ENCODE measurements at places on chromosomes 1 and 21. TPM values are rescaled to one million over a fixed set of nuclear protein-coding genes. Genes with fewer than 3 reads are reported as not detected.

The PTBP2 gene
- 40.4 TPM for total RNA-seq

The KCNE1 gene
- not detected for total RNA-seq

The KDF1 gene
- 0.14 TPM for total RNA-seq

The CELF3 gene
- not detected for total RNA-seq

The FAM89A gene
- total RNA-seq = 8.2 TPM

The HSD11B1 gene
- not detected for total RNA-seq

The NPPB gene
- not detected for total RNA-seq

The FABP3 gene
- total RNA-seq = not detected

The C1orf141 gene
- not detected for total RNA-seq

The NHLH1 gene
- 0.48 TPM for total RNA-seq

The RHD gene
- not detected for total RNA-seq

The PTTG1IP gene
- total RNA-seq = 37.8 TPM

The MAN1C1 gene
- not detected for total RNA-seq

The DDX20 gene
- total RNA-seq = 33.3 TPM

The KLF18 gene
- not detected for total RNA-seq

The RAP1GAP gene
- total RNA-seq = not detected

The NTRK1 gene
- not detected for total RNA-seq

The GPR37L1 gene
- not detected for total RNA-seq

The CYYR1 gene
- total RNA-seq = not detected

The C4BPB gene
- total RNA-seq = not detected

The FCRL4 gene
- total RNA-seq = not detected

The PTPRC gene
- total RNA-seq = 367 TPM

The TENT5C gene
- 0.14 TPM for total RNA-seq

The KRTAP13-2 gene
- total RNA-seq = not detected

The LHX4 gene
- total RNA-seq = not detected

The HSD3B2 gene
- total RNA-seq = not detected

The ARHGEF10L gene
- total RNA-seq = not detected

The TRAF5 gene
- 19.7 TPM for total RNA-seq

The JAM2 gene
- 0.26 TPM for total RNA-seq

The RPE65 gene
- not detected for total RNA-seq

The MFSD2A gene
- 11.6 TPM for total RNA-seq

The PTCH2 gene
- 0.04 TPM for total RNA-seq

The CALML6 gene
- 0.32 TPM for total RNA-seq

The OR14K1 gene
- total RNA-seq = not detected

The TINAGL1 gene
- not detected for total RNA-seq

The SLC16A4 gene
- total RNA-seq = 51.4 TPM

The RPS6KA1 gene
- total RNA-seq = 85.3 TPM

The AGBL4 gene
- total RNA-seq = not detected

The LORICRIN gene
- total RNA-seq = not detected

The HOOK1 gene
- not detected for total RNA-seq

The TMPRSS2 gene
- not detected for total RNA-seq

The PAFAH2 gene
- 3.6 TPM for total RNA-seq

The GNG4 gene
- total RNA-seq = not detected

The MIXL1 gene
- total RNA-seq = 20.8 TPM

The CCDC17 gene
- total RNA-seq = 1.6 TPM

The SORT1 gene
- total RNA-seq = not detected

The SERINC2 gene
- 2.7 TPM for total RNA-seq

The IL6R gene
- not detected for total RNA-seq

The KLHDC7A gene
- not detected for total RNA-seq

The CFAP45 gene
- total RNA-seq = not detected
